Breast epithelium (tissue), 4 donors: ENCODE measurements at places on chromosomes 1 and 21. TPM values are rescaled to one million over a fixed set of nuclear protein-coding genes. Genes with fewer than 3 reads are reported as not detected.

Gene LCK
- total RNA-seq = 2.4 TPM

Gene KRTAP19-3
- total RNA-seq = not detected

Gene LRRIQ3
- 2.6 TPM for total RNA-seq

Gene GBP6
- 0.44 TPM for total RNA-seq

Gene ARPC5
- total RNA-seq = 70.8 TPM

Gene B4GALT2
- 37.0 TPM for total RNA-seq

Gene MIXL1
- total RNA-seq = not detected

Gene WLS
- 62.8 TPM for total RNA-seq

Gene IFNLR1
- 3.9 TPM for total RNA-seq

Gene GPR3
- total RNA-seq = 0.16 TPM

DNA sequence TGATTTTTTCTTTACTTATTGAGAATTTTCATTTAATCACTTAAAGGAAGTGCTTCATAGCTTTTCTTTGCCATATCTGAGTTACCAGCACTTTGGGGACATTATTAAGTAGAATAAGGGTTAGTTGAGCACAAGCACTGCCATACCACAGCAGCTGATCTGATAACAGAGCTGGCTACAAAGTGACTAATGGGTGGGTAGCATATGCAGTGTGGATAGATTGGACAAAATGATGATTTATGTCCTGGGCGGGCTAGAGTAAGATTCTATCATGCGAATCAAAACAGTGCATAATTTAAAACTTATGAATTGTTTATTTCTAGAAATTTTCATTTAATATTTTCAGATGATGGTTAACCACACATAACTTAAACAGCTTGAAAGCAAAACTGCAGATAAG is 102.2 kb upstream of the SNX7 start:
- no peaks in the 10 kb centered on the region for H3K27me3 ChIP-seq
- no peak overlapping the region for H3K4me3 ChIP-seq
- H3K36me3 ChIP-seq = no peaks in the 10 kb centered on the region
- H3K4me1 ChIP-seq = no peaks in the 10 kb centered on the region
- H3K27ac ChIP-seq = no peak overlapping the region

GRCh38 chr1:119958223-119958622 is 61.9 kb upstream of the ADAM30 start:
- peaks cover 7% of the 10 kb centered on the region for H3K36me3 ChIP-seq
- H3K4me3 ChIP-seq = no peak overlapping the region
- no peak overlapping the region for H3K27ac ChIP-seq
- DNase-seq = no peak

DNA sequence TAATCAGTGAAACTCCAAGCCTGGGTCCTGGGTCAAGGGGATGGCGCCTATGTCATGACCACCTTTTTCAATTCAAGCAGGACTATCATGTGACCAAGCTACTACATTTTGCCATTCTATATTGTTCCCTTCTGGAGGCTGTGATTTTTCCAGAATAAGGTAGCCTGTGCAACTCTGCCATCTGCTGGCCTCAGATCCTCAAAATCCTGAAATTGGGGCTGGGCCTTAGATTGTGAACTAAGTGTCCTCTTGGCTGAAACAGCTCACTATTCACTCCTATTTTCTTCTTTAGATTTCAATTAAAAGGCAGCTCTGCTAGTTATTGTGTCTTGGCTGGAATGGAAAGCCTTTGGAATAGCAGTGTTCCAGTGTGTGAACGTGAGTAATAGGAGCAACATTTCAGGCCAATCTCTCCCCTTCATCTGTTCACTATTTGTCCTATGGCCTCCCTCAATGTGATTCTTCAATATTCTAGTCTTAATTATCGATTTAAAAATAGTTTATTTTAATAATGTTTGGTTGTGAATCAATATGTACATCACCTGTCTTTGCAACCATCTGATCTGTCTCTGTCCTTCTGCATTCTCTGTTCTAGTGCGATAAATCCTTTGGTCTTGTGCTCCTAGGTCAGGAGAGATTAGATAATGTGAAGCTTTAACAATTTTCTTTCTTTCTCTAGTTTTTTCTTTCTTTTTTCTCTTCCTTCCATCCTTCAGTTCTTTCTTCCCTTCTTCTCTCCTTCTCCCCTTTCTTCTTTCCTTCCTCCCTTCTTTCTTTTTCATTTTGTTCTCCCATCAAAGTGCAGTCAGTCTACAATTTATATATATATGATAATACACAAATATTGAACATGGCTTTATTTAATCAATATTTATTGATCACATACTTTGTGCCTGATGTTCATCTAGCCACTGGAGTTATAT is 69.8 kb downstream of the CR1 start:
- no peak overlapping the region for H3K27ac ChIP-seq
- H3K36me3 ChIP-seq = no peaks in the 10 kb centered on the region
- no peak overlapping the region for H3K4me3 ChIP-seq
- no peak for DNase-seq
- no peaks in the 10 kb centered on the region for H3K4me1 ChIP-seq
- no peaks in the 10 kb centered on the region for H3K27me3 ChIP-seq

GRCh38 chr1:111212634-111213335 is 12.3 kb upstream of the DENND2D start:
- H3K4me1 ChIP-seq = no peaks in the 10 kb centered on the region
- H3K27me3 ChIP-seq = no peaks in the 10 kb centered on the region
- H3K27ac ChIP-seq = no peak overlapping the region
- H3K36me3 ChIP-seq = no peaks in the 10 kb centered on the region
- H3K4me3 ChIP-seq = no peak overlapping the region

DNA sequence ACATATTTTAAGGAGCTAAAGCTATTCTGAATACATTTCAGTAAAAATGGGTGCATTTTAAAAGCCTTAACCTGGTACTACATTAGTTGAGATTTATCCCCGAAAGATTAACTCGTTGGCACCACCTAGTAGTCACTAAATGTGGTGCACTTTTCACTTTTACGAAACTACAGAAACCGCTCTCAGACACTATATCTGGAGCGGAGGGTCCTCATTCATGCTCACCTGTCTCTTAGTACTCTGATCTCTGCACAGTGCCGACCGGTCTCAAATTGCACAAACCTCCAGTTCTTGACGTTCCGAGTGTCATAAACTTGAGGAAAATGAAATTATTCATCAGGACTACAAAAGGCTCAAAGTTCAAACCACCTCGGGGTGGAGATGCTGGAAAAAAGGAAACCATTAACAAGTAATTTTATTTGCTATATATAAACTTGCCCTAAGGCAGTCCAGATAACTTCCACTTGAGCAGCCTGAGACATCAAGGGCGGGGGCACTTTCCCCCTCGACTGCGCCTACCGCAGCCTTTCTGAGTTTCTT is 722 bp downstream of the LZIC start:
- H3K36me3 ChIP-seq = no peaks in the 10 kb centered on the region
- peak overlapping the region; percentile 95 for H3K27ac ChIP-seq
- no peak for DNase-seq
- H3K4me1 ChIP-seq = no peaks in the 10 kb centered on the region
- H3K4me3 ChIP-seq = peak overlapping the region; percentile 65

GRCh38 chr1:1340791-1341548 is 8.2 kb downstream of the DVL1 start:
- no peaks in the 10 kb centered on the region for H3K4me1 ChIP-seq
- H3K36me3 ChIP-seq = no peaks in the 10 kb centered on the region
- no peak for DNase-seq
- no peak overlapping the region for H3K27ac ChIP-seq
- H3K27me3 ChIP-seq = no peaks in the 10 kb centered on the region

DNA sequence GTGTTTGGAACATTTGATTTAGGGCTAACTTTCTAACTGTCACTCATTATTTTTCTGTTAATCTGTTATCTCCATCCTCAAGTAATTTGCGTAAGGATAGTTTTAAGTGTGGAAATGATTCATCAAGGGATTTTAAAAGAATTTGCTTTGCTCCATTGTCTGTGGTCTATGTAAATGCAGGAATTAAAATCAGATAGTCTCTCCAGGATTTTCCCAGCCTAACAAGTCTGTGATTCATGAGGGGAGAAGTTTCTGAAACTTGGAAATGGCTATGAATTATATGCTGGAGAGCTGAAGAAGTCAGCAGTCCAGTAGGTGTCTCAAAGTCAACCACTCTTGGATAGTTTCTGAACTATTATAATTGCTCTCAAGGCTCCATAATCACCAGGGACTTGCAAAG is 264.5 kb downstream of the MRPL39 start:
- H3K27ac ChIP-seq = no peak overlapping the region
- H3K36me3 ChIP-seq = no peaks in the 10 kb centered on the region
- no peak for DNase-seq
- H3K4me1 ChIP-seq = no peaks in the 10 kb centered on the region
- no peaks in the 10 kb centered on the region for H3K27me3 ChIP-seq

- no peak overlapping the region for H3K27ac ChIP-seq
- no peaks in the 10 kb centered on the region for H3K27me3 ChIP-seq
- no peaks in the 10 kb centered on the region for H3K36me3 ChIP-seq
- no peak for DNase-seq
Measured at GRCh38 chr1:63027176-63027575, 243.2 kb downstream of the ATG4C start.

- no peak for DNase-seq
- H3K36me3 ChIP-seq = no peaks in the 10 kb centered on the region
- no peaks in the 10 kb centered on the region for H3K27me3 ChIP-seq
Measured at GRCh38 chr1:198638894-198639635, at the start of gene PTPRC. PTPRC (plus strand) TSS chr1:198639040; CDS start chr1:198639269, 229 bp downstream.

GRCh38 chr21:41766883-41767605 is at the start of gene RIPK4:
RIPK4 (minus strand) TSS chr21:41767052; CDS start chr21:41767041, 11 bp downstream.
- H3K27me3 ChIP-seq = no peaks in the 10 kb centered on the region
- peak; percentile 91 for DNase-seq
- peaks cover 3% of the 10 kb centered on the region for H3K4me1 ChIP-seq
- peak within 1 kb of the TSS; percentile 92 for H3K27ac ChIP-seq
- H3K4me3 ChIP-seq = peak within 1 kb of the TSS; percentile 79

DNA sequence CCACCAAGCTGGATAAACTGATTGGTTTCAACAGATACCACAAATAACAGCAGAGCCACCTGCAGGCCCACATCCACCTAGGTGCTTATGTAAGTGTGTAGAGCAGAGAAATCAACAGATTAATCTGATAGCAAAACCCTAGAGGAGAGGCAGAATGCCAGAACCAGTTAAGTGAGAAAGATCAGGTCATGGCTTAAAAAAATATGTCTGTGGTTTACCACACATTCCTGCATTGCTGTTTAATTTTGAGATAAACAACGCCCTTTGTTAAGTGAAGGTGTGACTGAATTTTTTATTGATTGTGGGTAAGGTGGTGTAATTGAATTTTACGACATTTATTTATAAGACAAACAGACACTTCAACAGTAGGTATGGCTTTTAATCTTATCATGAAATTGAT is 21.2 kb downstream of the CRNN start:
- DNase-seq = no peak
- H3K27ac ChIP-seq = no peak overlapping the region
- H3K4me1 ChIP-seq = no peaks in the 10 kb centered on the region
- H3K27me3 ChIP-seq = peaks cover 22% of the 10 kb centered on the region

- H3K27me3 ChIP-seq = no peaks in the 10 kb centered on the region
- H3K36me3 ChIP-seq = no peaks in the 10 kb centered on the region
- H3K27ac ChIP-seq = peak overlapping the region; percentile 96
- peak overlapping the region; percentile 64 for H3K4me3 ChIP-seq
- H3K4me1 ChIP-seq = no peaks in the 10 kb centered on the region
- DNase-seq = no peak
Measured at GRCh38 chr1:16903458-16903796, 7.6 kb downstream of the RNU1-2 start.

GRCh38 chr1:39877231-39877778 is 6.0 kb downstream of the TRIT1 start:
- no peaks in the 10 kb centered on the region for H3K27me3 ChIP-seq
- no peak for DNase-seq
- H3K36me3 ChIP-seq = no peaks in the 10 kb centered on the region

DNA sequence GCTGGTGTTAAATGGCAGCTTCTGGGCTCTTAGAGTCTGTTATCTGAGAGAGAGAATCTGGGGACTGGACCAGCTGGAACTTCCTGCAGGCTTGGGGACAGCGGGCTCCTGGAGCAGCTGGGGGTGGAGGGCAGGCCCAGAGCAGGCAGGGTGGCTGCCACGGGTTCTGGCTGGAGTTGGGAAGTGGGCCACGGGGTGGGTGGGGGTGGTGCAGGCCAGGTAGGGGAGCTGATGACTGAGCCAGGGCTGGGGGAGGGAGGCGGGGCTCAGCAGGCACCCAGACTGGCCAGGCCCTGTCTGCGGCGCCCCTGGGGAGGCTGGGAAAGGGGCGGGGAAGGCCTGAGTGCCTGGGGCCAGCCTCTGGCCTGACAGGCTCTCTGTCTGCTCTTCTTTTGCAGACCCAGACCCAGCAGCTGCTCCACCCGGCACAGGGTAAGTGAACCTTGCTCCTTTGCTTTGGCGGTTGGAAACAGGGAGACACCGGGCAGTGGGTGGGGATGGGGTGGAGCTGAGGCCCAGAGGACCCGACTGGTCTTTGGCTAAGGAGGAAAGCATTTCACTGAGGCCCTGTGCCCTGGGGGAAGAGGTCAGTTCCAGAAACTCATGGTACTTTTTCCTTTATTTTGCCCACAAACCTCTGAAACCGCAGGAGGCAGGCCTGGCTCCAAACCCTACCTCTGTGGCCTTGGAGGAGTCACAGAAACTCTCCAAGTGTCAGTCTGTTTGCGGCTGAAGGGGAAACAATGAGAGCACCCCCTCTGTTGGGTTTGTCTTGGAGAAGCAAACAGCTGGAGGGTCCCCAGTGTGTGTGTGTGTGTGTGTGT is 48.8 kb downstream of the ARHGEF10L start:
- H3K4me3 ChIP-seq = no peak overlapping the region
- peak; percentile 62 for DNase-seq
- no peaks in the 10 kb centered on the region for H3K27me3 ChIP-seq
- H3K4me1 ChIP-seq = peaks cover 9% of the 10 kb centered on the region
- H3K36me3 ChIP-seq = no peaks in the 10 kb centered on the region

DNA sequence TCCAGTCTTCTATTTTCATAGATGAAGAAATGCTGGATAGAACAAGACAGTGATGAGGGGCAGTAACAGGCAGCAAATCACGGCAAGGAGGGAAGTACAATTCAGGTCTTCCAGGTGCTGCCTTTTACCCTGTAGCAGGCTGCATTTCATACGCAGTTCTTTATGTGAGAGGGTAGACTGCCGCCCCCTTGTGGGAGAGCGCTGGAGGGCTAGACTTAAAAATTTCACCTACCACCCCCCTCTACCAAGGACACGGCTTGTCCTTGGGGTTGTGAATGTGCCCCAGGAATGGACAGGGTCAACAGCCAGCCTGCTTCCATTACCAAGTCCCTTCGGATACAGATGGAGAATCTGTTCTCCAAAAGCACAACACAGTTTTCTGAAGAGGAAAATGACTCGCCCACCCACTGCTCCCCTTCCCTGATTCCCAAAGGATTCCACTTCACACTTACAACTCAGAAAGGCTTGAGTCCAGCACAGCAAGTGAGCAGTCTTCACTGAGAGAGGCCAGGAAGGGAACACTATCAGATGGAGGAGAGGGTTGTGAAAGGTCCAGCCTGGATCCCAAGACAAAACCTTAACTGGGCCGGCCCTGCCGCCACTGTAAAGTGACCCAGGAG is 7.4 kb downstream of the WDR77 start:
- DNase-seq = no peak
- no peak overlapping the region for H3K27ac ChIP-seq

GRCh38 chr1:178960482-178961240 is 65.0 kb upstream of the FAM20B start:
- H3K27ac ChIP-seq = no peak overlapping the region
- no peaks in the 10 kb centered on the region for H3K27me3 ChIP-seq
- H3K4me1 ChIP-seq = no peaks in the 10 kb centered on the region
- no peaks in the 10 kb centered on the region for H3K36me3 ChIP-seq
